ENCODE measurements at places on chromosomes 3 and 15. TPM values are rescaled to one million over a fixed set of nuclear protein-coding genes. Genes with fewer than 3 reads are reported as not detected.

HHLA2 gene
- not detected for total RNA-seq

LIPC gene
- total RNA-seq: 0.43 TPM

NAALADL2 gene
- total RNA-seq: 81.0 TPM

ULK3 gene
- 29.1 TPM for total RNA-seq

VWA5B2 gene
- not detected for total RNA-seq

DIS3L gene
- 23.7 TPM for total RNA-seq

SV2B gene
- total RNA-seq: not detected

CMTM7 gene
- total RNA-seq: 7.1 TPM

RPL39L gene
- 12.8 TPM for total RNA-seq

DGKG gene
- total RNA-seq: not detected

CEP19 gene
- 5.4 TPM for total RNA-seq

GPR176 gene
- 307 TPM for total RNA-seq

SATB1 gene
- total RNA-seq: 12.0 TPM

SEMA3G gene
- not detected for total RNA-seq

AHSG gene
- total RNA-seq: not detected

SLC9A9 gene
- 3.8 TPM for total RNA-seq

ZNF660 gene
- 0.76 TPM for total RNA-seq

GOLGA6L7 gene
- total RNA-seq: not detected

SLC9C1 gene
- not detected for total RNA-seq

TMEM212 gene
- total RNA-seq: not detected

LDHAL6B gene
- total RNA-seq: not detected

HEMK1 gene
- total RNA-seq: 15.8 TPM

CCRL2 gene
- not detected for total RNA-seq

SLC12A1 gene
- not detected for total RNA-seq

GPR15 gene
- total RNA-seq: not detected

GCSAM gene
- not detected for total RNA-seq

GOLGA8F gene
- not detected for total RNA-seq

IMPG2 gene
- total RNA-seq: 0.11 TPM

SLC22A13 gene
- 0.38 TPM for total RNA-seq

ULK4 gene
- 20.3 TPM for total RNA-seq

NMNAT3 gene
- not detected for total RNA-seq

HRG gene
- not detected for total RNA-seq

OR5K2 gene
- total RNA-seq: not detected

B2M gene
- 1,965 TPM for total RNA-seq

CHRM5 gene
- not detected for total RNA-seq

NEK10 gene
- 9.5 TPM for total RNA-seq

ZNF860 gene
- not detected for total RNA-seq

CHRNB4 gene
- total RNA-seq: not detected

MCF2L2 gene
- not detected for total RNA-seq

NPRL2 gene
- total RNA-seq: 20.2 TPM

GOLGA8Q gene
- not detected for total RNA-seq

ITGA11 gene
- total RNA-seq: 408 TPM

ITGB5 gene
- 523 TPM for total RNA-seq
